ENCODE measurements at places on chromosomes 12 and 14.

DNA sequence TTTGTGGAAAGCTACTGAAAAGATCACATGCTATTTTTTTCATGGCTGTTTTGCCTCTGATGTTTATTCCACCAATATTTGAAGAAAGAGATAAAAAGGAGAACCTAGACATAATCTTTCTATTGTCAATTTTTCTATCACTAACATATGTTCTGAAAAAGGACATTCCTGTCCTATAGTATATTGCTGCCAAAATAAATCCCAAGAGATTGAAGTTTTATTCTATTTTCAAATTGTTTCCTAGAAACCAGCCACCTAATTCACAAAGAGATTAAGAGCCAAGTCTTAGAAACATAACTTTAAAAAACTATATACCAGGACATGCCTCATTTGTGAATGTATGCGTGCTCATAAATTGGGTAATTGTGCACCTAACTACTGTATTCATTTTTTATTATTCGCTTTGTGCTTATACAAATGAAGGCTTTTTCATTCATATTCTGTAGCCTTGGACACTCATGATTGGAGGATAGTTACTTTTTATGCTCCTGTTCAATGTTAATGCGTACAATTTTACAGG is 200.7 kb downstream of the FUT8 start:
- no peak for DNase-seq

DNA sequence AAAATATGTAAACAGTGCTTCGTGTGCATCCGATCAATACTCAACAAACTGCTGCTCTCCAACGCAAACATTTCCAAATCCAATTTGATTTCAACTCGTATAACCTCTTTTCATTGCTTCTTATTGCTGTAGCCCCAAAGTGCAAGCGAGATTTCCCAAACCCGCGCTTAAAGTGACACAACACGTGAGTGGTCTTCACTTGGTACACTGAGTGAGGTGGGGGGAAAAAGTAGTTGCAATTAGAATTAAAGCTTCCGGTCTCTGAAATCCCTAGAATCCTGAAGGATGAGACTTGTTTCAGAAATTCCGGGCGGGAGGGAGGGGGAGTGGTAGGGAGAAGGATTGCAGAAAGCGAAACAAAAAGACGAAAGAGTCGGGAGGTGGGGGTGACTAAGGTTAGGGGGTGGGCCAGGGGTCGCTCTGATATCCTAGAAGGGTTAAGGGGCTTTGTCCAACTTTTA is 387.5 kb downstream of the BCAT1 start:
- DNase-seq = no peak

DNA sequence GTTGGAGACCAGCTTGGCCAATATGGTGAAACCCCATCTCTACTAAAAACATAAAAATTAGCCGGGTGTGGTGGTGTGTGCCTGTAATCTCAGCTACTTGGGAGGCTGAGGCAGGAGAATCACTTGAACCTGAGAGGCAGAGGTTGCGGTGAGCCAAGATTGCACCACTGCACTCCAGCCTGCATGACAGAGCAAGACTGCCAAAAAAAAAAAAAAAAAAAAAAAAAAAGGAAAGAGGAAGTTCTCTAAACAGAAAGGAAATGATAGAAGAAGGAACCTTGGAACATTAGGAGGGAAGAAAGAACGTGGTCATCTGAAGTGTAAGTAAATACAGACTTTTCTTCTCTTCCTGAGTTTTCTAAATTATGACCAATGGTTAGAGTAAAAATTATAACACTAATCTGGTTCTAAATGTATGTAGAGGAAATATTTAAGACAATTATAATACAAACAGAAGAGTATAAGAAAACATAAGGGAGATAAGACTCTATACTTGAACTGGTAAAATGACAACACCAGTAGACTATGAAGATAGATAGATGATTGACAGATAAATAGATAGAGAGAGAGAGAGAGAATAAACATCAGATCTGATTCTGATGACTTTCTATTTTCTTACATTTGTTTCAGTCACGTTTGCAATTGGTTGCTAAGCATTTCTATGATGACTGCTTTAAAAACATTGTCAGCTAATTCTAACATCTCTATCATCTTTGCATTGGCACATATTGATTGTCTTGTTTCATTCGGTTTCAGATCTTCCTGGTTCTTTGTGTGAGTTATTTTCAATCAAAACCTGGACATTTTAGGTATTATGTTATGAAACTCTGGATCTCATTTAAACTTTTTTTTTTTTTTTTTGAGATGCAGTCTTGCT is 12.9 kb upstream of the CORO1C start:
- no peak for DNase-seq

DNA sequence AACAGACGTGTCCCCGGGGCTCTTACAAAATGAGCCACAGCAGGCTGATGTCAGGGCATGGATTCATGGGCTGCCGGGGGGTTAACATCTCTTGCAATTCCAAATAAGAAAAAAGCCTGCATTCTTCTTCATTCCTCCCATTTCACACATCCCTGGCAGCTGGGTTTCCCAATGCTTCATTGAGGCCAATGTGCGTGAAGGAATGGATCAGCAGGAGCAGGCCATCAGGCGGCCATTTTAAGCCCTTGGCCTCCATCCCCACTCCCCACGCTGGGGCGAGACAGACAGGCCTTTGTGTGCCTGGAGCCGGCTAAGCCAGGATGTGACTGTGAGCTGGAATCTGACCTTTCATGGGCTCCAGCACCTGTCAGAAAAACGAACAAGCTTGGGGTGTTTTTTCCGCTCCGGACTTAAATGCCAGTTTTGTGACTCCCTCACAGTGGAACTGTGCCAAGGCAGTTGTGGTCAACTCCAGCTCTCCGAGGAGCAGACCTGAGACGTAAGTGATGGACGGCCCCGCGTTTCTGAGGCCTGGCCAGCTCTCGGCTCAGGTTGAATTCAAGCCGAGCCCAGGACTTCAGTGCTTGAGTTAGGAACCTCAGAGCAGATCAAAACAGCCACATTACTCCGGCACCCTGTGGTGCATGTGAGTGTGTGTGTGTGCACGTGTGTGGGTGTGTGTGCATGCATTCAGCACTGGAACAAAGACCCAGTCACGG is 133.1 kb downstream of the TMEM30B start:
- no peak for DNase-seq

- no peak for DNase-seq
These were observed 189.2 kb upstream of the C14orf180 start for GRCh38 chr14:104390221-104390931.

GRCh38 chr14:99408971-99409289 is 71.7 kb downstream of the SETD3 start:
- no peak for DNase-seq
